ENCODE measurements at places on chromosomes 6 and 20. TPM values are rescaled to one million over a fixed set of nuclear protein-coding genes. Genes with fewer than 3 reads are reported as not detected.

Gene DACT2
- not detected for polyA plus RNA-seq

Gene PI16
- 3.5 TPM for polyA plus RNA-seq

- peaks cover 24% of the 10 kb centered on the region for H3K4me1 ChIP-seq
- H3K27me3 ChIP-seq = no peaks in the 10 kb centered on the region
- DNase-seq = peak; percentile 9
- H3K27ac ChIP-seq = peak overlapping the region; percentile 96
- peak overlapping the region; percentile 97 for H3K4me3 ChIP-seq
Measured at GRCh38 chr6:151452750-151453427, 963 bp upstream of the RMND1 start.

DNA sequence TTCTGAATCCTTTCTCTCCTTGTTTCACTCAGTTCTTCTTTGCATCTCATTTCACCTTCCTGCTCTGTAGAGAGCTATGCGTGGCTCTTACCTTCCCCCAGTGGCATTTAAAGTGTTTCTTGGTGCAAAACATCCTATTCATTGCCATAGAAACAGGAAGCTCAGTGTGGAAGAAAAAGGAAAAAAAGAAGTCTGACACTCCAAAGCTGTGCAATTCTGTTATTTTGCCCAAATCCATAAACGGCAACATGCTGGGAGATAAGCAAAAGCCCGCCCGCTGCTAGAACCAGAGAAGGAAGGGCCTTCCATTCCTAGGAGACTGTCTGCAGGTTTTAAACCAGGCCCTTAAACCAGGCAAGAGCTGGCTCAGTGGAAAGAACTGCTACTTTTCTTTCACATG lies 247.1 kb downstream of the HIVEP2 start:
- H3K4me3 ChIP-seq = no peak overlapping the region
- H3K27ac ChIP-seq = no peak overlapping the region
- no peak for DNase-seq
- H3K27me3 ChIP-seq = no peaks in the 10 kb centered on the region
- no peaks in the 10 kb centered on the region for H3K36me3 ChIP-seq

Measured in naive thymus-derived CD8-positive, alpha-beta T cell (primary cell).